ENCODE measurements at places on chromosomes 4 and X.

- DNase-seq: no peak
Observed at GRCh38 chrX:133654811-133655210, 239.5 kb upstream of the GPC4 start.

DNA sequence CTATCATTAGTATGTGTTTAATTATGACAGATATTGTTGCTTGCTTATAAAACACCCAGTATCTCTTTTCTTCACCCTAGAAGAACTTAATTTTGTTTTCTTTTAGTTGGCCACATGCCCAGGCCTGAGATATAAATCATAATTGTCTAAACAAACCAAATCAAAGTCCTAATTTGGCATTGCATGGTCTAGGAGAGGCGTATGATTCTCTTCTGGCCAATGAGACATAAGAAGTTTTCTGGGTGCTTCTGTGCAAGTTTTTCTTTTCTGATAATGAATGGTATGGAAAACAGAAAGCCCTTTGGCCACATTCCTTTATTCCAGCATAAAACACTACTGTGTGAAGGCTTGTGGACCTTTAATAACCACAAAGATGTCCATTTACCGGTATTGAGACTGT is 192.9 kb upstream of the CTSO start:
- DNase-seq: no peak

- no peak for DNase-seq
Observed at GRCh38 chr4:188941524-188942119, 802.4 kb downstream of the TRIML1 start.

- DNase-seq: no peak
Observed at GRCh38 chrX:114591121-114591520, 7.2 kb downstream of the HTR2C start.

DNA sequence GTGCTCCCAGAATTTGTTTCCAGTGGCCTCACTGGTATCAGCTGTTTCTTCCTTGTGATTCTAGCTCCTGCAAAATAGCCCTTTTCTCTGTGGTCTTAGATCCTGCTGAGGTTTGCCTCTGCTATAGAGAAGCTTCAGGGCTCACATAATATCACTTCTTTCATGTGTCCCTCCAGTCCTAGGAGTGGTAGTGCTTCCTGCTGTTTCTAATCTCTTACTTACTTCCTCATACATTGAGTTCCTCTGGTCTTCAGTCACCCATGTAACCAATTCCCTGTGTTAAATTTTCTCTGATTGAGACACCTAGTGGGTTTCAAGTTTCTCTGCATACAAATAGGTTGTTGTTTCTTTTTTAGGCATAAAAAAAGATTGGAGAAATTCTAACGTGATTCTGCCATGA is 1567.9 kb downstream of the ARAP2 start:
- DNase-seq: no peak

DNA sequence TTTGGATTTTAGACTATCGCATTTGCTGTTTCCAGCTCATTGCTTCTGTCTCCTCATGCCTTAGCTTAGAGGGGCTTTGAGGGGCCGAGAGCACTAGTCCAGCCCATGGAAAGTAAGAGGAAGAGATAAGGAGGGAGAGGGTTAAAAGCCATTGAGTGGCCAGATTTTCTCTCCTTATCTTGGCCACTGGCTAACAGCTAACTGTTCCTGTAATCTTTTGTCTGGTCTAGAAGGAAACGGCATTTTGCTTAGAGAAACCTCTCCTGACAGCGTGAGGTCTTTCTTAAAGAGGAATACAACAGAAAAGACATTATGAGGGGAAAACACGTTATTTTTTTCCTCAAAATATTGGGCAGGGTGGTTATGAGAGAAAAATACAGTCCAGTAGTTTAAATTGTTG is 7.9 kb downstream of the GPR101 start:
- no peak for DNase-seq
